ENCODE measurements at places on chromosomes 6 and 20.

DNA sequence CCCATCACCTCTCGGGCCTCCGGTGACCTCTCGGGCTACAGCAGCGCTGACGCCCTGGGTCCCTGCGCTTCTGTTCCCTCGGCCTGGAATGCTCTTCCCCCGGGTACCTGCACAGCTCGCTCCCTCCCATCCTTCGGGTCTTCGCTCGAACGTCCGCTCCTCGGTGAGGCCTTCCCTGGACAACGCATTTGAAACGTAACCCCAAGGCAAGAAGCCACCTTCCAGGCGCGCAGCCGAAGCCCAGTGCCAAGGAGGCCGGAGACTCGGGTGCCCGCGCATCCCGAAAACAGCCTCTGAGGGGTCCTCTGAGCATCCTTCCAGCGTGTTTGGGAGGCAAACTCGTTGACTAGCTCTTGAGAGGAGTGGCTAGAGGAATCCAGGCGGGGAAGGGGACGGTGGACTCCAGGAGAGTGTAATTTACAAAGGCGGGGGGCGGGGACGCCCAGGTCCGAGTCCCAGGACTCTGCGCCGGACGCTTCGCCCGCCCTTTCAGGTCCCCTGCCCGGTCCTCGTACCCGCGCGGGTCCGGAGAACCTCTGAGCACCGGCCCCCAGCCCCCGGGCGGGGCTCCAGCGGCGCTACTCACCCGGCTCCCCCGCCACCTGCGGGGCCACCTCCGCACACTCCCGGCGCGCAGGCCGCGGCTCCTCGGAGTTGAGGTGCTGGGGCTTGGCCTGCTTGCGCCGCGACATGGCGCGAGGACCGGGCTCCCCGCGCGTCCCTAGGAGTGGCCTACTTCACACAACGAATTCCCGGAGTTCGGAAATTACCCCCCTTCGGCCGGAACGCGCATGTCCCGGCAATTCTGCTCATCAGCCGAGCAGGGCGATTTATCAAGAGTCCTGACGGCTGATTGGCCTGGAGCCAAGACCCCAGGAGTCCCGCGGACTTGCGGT, 86.8 kb downstream of the ZFP64 start:
- no peak for DNase-seq

DNA sequence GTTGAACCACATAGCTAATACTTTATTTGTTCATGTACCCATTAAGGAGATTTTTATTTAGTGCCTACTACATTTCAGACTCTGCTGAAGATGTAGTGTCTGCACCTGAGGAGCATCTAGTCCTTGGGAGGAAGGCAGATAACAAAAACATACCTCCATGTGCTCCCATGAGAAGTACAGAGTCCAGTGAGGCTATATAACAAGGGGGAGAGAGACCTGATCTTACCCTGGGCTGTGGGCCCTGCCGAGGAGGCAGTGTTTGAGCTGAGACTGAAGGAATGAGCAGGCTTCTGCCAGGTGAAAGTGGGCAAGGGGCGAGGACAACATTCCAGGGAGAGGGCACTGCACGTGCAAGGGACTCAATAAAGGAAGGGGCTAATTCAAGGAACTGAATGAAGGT, 12.1 kb downstream of the MANBAL start:
- DNase-seq: no peak

- DNase-seq: no peak
Observed at GRCh38 chr20:48098866-48099265, 313.6 kb upstream of the SULF2 start.

DNA sequence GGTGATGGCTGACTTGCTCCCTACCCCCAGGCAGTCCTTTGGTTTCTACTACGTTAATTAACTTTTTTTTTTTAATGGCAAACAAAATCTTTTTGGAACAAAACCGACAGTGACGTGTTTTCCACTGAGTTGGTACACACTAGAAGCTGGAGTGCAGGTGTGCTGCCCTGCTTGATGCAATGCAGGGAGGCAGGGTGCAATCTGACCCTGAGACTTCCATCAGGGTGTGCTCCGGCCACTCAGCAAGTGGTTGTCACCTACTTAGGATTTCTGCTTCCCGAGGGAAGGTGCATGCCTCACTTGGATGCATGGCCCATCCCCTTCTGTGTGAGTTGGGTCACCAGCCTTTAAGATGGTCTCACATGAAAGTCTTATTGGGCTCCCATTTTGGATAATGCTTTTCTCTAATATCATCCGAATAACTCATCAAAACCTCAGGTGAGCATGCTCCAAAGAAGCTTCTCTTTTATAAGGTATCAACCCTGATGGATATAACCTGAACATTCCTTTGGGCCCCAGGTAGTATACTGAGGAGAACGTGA, 14.0 kb downstream of the RREB1 start:
- no peak for DNase-seq

DNA sequence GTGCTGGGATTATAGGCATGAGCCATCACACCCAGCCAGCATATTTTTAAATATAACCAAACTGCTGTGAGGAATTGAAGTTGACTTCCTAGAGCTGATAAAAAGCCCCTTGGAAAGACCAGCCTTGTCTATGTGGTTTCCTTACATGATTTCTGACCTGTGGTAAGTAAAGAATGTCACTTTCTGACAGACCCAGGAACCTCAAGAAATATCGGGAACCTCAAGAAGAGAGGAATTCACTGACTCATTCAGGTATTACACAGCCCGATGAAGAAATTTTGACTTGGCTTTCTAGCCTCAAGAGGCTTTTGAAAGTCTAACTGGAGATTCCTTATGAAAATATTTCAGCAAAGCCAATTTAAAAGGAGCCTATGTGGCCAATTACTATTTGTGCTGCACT, 71.8 kb downstream of the FOXF2 start:
- DNase-seq: no peak

DNA sequence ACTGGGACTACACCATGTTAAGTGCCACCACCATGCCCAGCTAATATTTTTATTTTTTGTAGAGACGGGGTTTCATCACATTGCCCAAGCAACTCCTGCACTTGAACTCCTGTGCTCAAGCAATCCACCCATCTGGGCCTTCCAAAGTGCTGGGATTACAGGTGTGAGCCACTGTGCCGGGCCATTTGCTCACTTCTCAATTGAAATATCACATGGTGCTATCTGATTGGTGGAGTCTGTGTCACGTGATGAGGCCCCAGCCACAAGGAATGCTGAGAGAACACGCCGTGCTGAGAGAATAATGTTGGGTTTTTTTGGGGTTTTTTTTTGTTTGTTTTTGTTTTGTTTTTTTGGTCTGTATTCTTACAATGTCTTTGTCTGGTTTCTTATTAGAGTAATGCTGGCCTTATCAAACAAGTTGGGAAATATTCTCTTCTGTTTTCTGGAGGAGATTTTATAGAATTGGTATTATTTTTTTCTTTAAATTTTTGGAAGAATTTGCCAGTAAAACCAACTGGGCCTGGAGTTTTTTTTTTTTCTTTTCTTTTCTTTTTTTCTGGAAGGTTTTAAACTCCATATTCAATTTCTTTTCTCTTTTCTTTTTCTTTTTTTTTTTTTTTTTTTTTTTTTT, 183.2 kb upstream of the KCNG1 start:
- DNase-seq: no peak

GRCh38 chr6:129773304-129773703, 63.3 kb upstream of the ARHGAP18 start:
- DNase-seq: no peak

DNA sequence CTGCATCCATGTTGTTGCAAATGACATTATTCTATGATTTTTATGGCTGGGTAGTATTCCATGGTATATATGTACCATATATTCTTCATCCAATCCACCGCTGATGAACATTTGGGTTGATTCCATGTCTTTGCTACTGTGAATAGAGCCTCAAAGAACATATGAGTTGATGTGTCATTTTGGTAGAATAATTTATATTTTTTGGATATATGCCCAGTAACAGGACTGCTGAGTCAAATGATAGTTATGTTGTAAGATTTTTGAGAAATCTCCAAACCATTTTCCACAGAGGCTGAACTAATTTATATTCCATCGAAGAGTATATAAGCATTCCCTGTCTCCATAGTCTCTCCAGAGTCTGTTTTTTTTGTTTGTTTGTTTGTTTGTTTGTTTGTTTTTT, 1373.5 kb downstream of the GRIK2 start:
- no peak for DNase-seq

DNA sequence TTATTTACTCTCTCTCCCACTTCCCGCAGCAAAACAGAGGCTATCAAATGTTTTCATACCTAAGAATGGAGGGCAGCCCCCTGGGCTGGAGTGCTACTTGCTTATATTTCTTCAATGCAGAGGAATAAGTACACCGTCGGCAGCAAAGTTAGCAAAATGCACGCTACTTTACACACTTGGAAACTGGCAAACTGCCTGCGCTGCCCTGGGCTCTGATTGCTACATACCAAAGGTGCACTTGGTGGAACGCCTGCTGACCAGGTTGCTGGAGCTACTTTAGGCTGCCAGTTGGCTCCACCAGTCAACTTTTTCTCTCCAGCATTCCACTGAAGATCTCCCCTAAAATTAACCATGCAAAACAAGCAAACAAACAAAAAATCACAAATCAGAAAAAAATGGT, 62.4 kb downstream of the PRSS35 start:
- no peak for DNase-seq

- DNase-seq: no peak
Observed at GRCh38 chr6:7742223-7742785, 16.4 kb downstream of the BMP6 start.

- DNase-seq: no peak
Observed at GRCh38 chr6:34416877-34417371, 8.9 kb downstream of the RPS10 start.

DNA sequence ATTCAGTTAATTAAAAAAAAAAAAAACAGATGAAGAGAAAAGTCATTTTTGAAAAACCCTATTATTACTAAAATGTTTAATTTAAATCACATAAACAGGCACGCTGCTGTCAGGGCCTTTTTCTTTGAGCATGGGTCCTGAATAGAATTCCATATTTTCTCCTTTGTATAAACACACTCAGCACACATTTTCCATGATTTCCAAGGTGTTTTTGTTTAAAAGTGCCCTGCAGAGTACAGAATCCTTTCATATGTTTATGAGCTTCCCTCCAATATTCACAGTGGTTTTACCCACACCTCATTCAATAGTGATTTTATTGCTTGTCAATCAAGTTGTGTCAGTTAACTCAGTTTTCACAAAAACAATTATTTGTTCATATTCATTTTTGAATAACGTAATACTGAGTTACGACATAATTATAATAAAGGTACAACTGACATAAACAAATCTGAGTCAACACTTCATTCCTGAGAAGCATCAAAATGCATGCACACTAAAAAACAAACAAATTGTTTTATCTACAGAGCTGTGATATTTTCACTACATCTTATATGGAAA, 15.2 kb downstream of the SLC35B3 start:
- DNase-seq: no peak

- no peak for DNase-seq
Observed at GRCh38 chr6:120545353-120545752, 788.9 kb downstream of the TBC1D32 start.

- no peak for DNase-seq
Observed at GRCh38 chr20:10649797-10650160, 24.0 kb downstream of the JAG1 start.

GRCh38 chr6:73739096-73739495, 43.1 kb downstream of the CD109 start:
- DNase-seq: no peak

- DNase-seq: no peak
Observed at GRCh38 chr6:16058201-16058928, 70.5 kb upstream of the MYLIP start.

DNA sequence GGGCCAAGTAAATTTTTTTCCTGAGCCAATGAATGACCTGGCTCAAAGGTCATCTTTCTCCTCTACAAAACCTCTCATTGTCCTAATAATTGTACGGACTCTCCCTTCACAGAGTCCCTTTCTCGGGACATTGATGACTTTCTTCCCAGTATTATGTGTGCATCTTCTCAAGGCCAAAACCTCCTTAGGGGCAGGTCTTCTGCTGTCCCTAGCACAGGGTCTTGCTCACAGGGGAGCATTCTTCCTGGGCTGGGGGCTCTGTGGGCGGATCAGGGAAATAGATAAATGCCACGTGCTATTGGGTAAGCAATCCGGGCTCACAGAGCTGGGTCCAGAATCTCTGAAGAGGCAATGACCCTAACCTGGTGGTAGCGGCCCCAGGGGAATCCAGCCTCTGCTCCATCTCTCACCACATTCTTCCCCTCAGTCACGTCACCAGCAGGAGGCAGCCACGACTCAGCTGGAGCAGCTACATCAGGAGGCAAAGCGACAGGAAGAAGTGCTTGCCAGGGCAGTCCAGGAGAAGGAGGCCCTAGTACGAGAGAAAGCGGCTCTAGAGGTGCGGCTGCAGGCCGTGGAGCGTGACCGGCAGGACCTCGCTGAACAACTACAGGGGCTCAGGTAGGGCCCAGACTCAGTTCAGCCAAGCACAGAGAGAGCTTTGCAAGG, 23.5 kb downstream of the CEP250 start:
- DNase-seq: no peak

DNA sequence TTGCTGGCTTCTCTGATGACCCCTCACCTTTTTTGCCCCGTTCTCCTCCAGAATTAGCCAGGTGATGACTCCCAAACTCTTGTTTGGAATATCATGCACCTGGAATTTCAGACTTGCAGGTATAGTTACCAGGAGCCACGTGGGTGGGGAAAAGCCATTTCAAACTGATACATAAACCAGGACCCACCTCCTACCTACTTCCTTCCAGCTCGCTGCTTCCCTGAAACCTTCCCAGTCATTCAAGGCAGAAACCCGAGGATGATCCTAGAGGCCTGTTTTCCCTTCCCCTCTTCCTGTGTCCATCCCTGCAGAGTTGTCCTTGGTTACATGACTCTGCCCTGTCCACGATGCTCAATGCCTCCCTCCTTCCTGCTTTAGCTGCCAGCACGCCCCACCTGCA, 101.9 kb downstream of the MTHFD1L start:
- DNase-seq: no peak

- no peak for DNase-seq
Observed at GRCh38 chr20:20303320-20303719, 64.6 kb upstream of the INSM1 start.

Data from stimulated activated CD8-positive, alpha-beta memory T cell treated with anti-CD3 and anti-CD28 coated beads, Interleukin-7, amount 100 ng/mL, for 24 hours (primary cell).